Activated CD4-positive, alpha-beta T cell treated with anti-CD3 and anti-CD28 coated beads for 24 hours (primary cell): ENCODE measurements at places on chromosomes 16 and 17.
A peak's percentile ranks its signal among the peaks of the same experiment; 100 is the strongest.

- DNase-seq = no peak
Observed at GRCh38 chr16:85662482-85662812, 26.3 kb downstream of the GINS2 start.

GRCh38 chr17:47225436-47225858 is 16.3 kb downstream of the MYL4 start:
- DNase-seq = no peak

DNA sequence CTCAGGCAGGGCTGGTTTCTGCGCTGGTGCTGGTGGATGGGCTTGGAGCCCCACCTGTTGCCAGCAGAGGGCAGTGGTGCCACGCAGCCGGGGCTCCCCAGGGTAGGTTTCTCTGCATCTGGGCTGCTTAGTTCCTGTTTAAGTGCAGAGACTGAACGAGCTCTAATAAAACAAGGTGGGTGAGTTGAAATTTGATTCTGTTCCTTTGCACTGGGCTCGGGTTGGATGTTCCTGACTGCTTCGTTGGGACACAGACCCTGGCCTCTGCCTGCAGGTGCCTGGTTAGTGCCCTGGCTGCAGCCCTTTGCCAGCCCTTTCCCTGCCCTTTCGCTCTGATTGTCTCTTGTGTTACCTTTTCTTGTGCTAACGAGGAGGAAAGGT is 30.0 kb downstream of the TBCD start:
- peak; percentile 62 for DNase-seq

DNA sequence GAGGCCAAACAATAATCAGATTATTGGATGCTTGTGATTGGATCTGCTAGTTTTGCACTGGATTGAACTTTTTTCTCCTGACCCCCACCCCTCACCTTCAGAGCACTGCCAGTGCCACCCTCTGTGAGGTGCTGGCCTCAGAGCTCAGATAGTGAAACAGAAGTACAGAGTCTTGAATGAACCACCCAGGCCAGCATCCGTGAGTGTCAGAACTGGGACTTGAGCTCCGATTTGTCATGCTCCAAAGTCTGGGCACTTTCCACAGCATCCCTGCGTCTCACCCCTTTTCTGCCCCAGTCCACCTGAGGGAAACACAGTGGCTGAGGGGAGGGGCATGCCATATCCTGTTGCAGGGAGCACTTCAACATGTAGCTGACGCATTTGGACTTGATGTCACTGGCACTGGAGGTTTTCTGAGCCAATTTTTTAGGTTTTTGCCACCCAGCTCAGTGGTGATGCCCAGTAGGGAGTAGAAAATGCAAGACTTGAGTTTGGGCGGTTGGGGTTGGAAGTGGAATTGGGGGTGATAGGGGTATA is 47.3 kb downstream of the SMPD3 start:
- DNase-seq = no peak
